ENCODE measurements at places on chromosomes 12 and 14. TPM values are rescaled to one million over a fixed set of nuclear protein-coding genes. Genes with fewer than 3 reads are reported as not detected.

The PIP4P1 gene
- 13.7 TPM for total RNA-seq

The CIROP gene
- total RNA-seq = not detected

The FAM186B gene
- 0.50 TPM for total RNA-seq

The LRFN5 gene
- total RNA-seq = 0.53 TPM

The TAS2R9 gene
- not detected for total RNA-seq

DNA sequence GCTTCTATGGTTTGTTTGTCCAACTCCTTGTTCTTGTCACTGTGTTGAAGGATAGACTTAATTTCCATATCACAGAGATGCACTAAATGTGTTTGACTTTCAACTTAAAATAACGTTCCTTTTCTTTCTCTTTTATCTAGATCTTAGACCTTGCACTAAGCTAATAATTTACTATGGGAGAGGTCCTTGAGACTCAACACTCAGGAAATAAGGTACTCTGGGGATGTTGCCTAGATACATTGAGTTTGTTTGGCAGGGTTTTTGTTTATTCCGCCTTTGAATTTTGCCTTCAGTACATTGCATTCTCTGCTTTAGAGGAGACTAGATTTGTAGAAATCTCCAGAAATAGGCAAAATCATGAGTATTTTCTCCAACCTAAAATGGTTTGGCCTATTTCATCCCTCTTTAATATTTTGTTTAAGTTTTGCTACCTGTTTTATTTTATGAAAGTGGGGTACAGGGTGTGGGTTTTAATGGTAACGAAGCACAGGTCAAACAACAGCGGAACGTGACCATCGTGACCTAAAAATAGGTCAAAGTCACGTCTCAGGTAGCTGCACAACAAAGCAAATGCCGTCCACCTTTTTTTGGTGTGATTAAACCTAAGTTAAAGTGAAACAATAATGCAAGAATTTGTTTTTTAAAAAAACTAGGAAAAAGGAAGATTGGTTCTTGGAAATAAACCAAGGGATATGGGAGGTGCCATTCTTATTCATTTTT, 115.3 kb upstream of the CPSF6 start:
- no peaks in the 10 kb centered on the region for H3K27me3 ChIP-seq
- H3K4me3 ChIP-seq = no peak overlapping the region
- no peak for DNase-seq
- H3K36me3 ChIP-seq = no peaks in the 10 kb centered on the region
- H3K27ac ChIP-seq = peak overlapping the region; percentile 16
- H3K4me1 ChIP-seq = peaks cover 7% of the 10 kb centered on the region

GRCh38 chr12:49636979-49637755, 13.8 kb downstream of the PRPF40B start:
- H3K27ac ChIP-seq = no peak overlapping the region
- H3K4me3 ChIP-seq = no peak overlapping the region
- H3K36me3 ChIP-seq = peaks cover 4% of the 10 kb centered on the region
- no peaks in the 10 kb centered on the region for H3K4me1 ChIP-seq
- no peaks in the 10 kb centered on the region for H3K27me3 ChIP-seq

DNA sequence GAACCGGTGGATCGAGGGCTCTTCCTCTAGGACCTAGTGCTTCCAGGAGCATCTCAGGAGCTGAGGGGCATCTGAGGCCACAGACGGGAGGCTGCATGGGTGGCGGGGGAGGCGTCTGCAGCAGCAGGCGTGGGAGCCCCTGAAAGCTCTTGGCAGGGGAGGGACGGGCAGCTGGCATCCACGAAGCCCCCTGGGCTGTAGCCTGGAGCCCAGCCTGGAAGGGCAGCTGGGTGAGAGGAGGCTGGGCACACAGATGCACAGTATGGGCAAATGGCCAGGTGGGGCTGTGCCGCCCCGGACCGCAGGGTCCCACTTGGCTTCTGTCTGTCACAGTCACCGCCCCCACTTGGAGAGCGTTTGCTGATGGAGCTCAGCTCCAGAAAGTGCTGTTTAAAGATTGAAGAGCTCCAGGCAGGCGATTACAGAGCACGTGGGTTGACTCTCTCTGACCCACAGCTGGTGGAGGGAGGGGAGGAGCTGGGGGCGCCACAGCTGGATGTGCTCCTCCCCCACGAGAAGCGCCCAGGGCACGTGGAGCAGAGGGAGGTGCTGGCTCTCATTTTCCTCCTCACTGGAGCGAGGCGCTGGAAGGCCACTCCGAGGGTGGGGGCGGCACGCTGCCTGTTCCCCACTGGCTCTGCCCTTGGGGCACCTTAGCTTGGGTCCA, 155.0 kb upstream of the C14orf180 start:
- H3K36me3 ChIP-seq = no peaks in the 10 kb centered on the region
- no peak for DNase-seq
- no peaks in the 10 kb centered on the region for H3K27me3 ChIP-seq
- H3K4me1 ChIP-seq = no peaks in the 10 kb centered on the region
- no peak overlapping the region for H3K4me3 ChIP-seq

DNA sequence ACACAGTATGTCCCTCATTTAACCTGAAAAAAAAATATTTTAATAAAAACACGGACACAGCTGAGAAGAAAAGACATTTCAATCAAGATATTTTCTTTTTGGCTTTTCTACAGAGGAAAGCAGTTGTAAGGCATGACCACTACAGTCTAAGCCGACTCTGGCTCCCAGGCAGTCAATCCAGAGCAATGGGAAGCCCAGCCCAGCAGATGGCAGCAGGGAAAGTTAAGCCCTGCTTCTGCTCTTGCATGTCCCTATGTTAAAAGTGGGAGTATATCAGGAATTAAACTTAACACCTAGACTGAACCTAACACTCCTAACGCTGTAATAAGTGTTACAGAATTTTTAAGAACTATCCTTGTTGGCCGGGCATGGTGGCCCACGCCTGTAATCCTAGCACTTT, 19.5 kb upstream of the HAL start:
- H3K27ac ChIP-seq = no peak overlapping the region
- H3K4me1 ChIP-seq = no peaks in the 10 kb centered on the region
- no peak overlapping the region for H3K4me3 ChIP-seq
- no peak for DNase-seq
- H3K27me3 ChIP-seq = no peaks in the 10 kb centered on the region
- H3K36me3 ChIP-seq = peaks cover 54% of the 10 kb centered on the region

DNA sequence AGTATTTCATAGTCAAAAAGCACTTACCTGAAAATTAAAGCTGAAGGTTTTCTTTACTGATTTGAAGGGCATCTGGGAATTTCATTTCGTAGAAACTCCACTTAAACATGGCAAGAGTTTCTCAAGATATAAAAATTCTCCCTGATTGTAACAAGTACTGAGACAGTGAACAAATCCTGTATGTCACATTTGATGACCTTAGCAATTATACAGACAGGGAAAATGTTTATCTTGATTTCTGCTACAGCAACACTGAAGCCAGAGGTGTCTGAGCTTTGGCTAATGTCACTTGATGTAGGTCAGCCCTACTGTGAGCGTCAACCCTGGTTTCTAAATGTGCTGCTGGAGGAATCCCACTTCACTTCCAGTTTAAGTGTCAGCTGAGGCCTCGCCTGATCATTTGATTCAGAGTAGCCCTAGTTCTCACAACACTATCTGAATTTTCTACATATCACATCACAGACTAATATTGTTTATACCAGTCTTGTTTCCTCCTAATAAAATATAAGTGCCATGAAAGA, 20.9 kb downstream of the RTRAF start:
- no peak for DNase-seq
- H3K4me1 ChIP-seq = no peaks in the 10 kb centered on the region
- peaks cover 47% of the 10 kb centered on the region for H3K36me3 ChIP-seq
- no peaks in the 10 kb centered on the region for H3K27me3 ChIP-seq
- H3K4me3 ChIP-seq = no peak overlapping the region
- H3K27ac ChIP-seq = no peak overlapping the region

DNA sequence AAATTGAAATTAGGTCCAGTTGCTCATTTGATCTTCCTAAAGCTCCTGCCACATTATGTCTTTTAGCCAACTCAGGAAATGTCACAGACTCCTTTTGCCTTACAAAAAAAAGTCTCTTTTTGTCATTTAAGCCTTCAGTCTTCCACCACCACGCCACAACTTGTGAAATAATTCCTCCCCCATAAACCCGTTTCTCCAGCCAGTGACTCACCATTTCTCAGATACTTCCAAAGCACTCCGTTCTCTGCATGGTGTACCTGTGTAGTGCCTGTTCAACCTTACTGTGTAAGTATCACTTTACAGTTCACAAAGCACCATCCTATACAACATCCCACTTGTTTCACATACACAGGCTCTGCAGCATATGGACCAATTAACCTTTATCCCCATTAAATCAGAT, 139.5 kb upstream of the AEBP2 start:
- DNase-seq = no peak
- H3K4me1 ChIP-seq = peaks cover 4% of the 10 kb centered on the region
- H3K36me3 ChIP-seq = no peaks in the 10 kb centered on the region
- no peak overlapping the region for H3K4me3 ChIP-seq
- no peaks in the 10 kb centered on the region for H3K27me3 ChIP-seq
- H3K27ac ChIP-seq = no peak overlapping the region

- no peaks in the 10 kb centered on the region for H3K36me3 ChIP-seq
- no peaks in the 10 kb centered on the region for H3K27me3 ChIP-seq
- no peak overlapping the region for H3K4me3 ChIP-seq
- DNase-seq = no peak
- H3K4me1 ChIP-seq = no peaks in the 10 kb centered on the region
These were observed 16.8 kb downstream of the SCAF11 start for GRCh38 chr12:45973526-45973925.

GRCh38 chr12:55684761-55685370, 22.8 kb downstream of the ITGA7 start:
- H3K27ac ChIP-seq = no peak overlapping the region
- H3K4me1 ChIP-seq = no peaks in the 10 kb centered on the region
- no peaks in the 10 kb centered on the region for H3K27me3 ChIP-seq
- H3K4me3 ChIP-seq = no peak overlapping the region

- H3K36me3 ChIP-seq = no peaks in the 10 kb centered on the region
- no peak for DNase-seq
- no peak overlapping the region for H3K4me3 ChIP-seq
- no peaks in the 10 kb centered on the region for H3K27me3 ChIP-seq
- H3K27ac ChIP-seq = no peak overlapping the region
These were observed 144.0 kb upstream of the TMPO start for GRCh38 chr12:98371419-98371818.

GRCh38 chr12:132619386-132620112, 973 bp downstream of the P2RX2 start:
- H3K36me3 ChIP-seq = no peaks in the 10 kb centered on the region
- no peak overlapping the region for H3K27ac ChIP-seq
- peaks cover 9% of the 10 kb centered on the region for H3K27me3 ChIP-seq
- DNase-seq = no peak
- no peaks in the 10 kb centered on the region for H3K4me1 ChIP-seq

DNA sequence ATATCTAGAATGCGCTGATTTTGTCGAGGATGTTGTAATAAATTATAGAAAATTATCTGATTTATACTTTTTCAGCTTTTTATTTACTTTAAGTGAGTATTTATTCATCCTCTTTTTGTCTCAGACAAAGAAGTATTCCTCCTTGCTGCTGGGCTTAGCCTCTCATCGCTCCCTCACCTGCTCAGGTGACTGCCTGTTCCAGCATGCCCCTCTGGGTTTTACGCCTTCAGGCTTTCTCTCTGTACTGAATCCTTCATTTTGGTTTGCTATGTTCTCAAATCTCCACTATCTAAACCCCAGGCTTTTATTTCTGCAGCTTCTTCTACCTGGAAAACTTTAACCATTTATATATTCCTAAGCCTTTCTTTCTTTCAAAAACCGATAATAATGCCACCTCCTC, 1650.9 kb upstream of the SEL1L start:
- no peaks in the 10 kb centered on the region for H3K4me1 ChIP-seq
- H3K27ac ChIP-seq = no peak overlapping the region
- H3K27me3 ChIP-seq = no peaks in the 10 kb centered on the region
- no peak overlapping the region for H3K4me3 ChIP-seq
- no peak for DNase-seq

- H3K27ac ChIP-seq = no peak overlapping the region
- no peaks in the 10 kb centered on the region for H3K36me3 ChIP-seq
- no peak for DNase-seq
- no peaks in the 10 kb centered on the region for H3K27me3 ChIP-seq
- no peaks in the 10 kb centered on the region for H3K4me1 ChIP-seq
These were observed 71.2 kb downstream of the LGMN start for GRCh38 chr14:92677087-92677668.

DNA sequence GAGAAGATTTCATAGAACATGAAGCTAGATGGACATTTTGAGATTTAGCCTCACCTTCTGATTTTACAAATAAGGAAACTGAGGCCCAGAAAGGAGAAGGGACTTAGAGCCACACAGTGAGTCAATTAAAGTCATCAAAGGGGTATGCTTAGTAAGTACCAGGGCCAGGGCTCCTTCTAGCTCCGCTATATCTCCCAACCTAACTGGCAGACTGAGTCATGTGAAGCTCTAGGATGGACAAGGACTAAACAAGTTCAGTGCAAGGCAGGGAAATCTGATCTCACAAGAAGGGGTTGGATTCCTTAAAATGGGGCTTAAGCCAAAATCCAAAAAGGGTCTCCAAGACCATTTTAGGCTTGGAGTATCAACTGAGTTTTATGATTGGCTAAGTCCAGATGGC, 215.8 kb downstream of the PHLDA1 start:
- H3K27me3 ChIP-seq = no peaks in the 10 kb centered on the region
- no peak overlapping the region for H3K27ac ChIP-seq
- H3K4me3 ChIP-seq = no peak overlapping the region
- H3K4me1 ChIP-seq = no peaks in the 10 kb centered on the region
- H3K36me3 ChIP-seq = no peaks in the 10 kb centered on the region

DNA sequence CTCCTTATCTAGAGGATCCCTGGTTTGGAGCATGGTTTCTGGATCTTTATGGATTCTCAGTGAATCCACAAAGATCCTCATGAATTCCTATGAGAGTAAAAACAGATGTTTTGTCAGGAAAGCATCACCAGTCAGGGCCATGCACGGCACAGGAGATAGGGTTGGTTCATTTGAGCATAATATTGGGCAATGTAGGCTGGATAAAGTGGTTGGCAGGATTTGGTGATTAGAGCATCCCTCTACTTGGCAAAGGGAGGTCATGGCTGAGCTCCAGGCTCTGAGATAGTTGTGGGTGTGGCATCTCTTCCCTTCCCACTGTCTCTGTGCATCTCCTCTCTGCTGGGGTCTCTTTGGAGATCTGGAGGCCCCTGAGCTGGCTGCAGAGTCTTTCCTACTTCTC, 149.8 kb downstream of the DACT1 start:
- no peaks in the 10 kb centered on the region for H3K27me3 ChIP-seq
- no peak overlapping the region for H3K4me3 ChIP-seq
- no peak overlapping the region for H3K27ac ChIP-seq
- H3K36me3 ChIP-seq = no peaks in the 10 kb centered on the region

DNA sequence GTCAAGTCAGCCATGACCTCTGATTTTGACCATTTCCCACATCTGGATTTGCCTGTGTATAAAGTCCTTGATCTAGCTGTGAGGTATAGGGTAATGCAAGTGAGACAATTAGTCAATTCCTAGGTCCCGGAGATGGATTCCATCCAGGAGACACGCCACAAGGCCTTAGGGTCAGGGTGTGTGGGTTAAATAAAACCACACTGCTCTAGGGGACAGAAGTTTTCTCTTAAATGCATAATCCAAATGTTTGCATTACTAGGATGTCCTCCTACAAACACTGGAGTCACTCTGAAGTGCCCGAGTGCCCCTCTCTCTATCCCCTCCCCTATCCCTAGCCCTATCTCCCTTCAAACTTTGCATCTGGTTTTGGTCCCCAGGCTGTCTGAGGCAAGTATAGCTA, 26.8 kb downstream of the LRIG3 start:
- H3K36me3 ChIP-seq = peaks cover 11% of the 10 kb centered on the region
- H3K4me3 ChIP-seq = no peak overlapping the region
- DNase-seq = no peak
- H3K27me3 ChIP-seq = no peaks in the 10 kb centered on the region

All from pancreas (tissue), 10 donors.